ENCODE measurements at places on chromosomes 6 and 20.

GRCh38 chr20:32524829-32525501 lies 60.2 kb downstream of the NOL4L start:
- DNase-seq = no peak

GRCh38 chr6:157376706-157377230 lies 4.2 kb upstream of the ZDHHC14 start:
- DNase-seq = no peak

GRCh38 chr6:169363590-169363989 lies 109.9 kb upstream of the THBS2 start:
- DNase-seq = no peak

- DNase-seq = no peak
Observed at GRCh38 chr6:3627501-3627900, 124.0 kb downstream of the PXDC1 start.

GRCh38 chr20:766906-767305 lies 1.4 kb downstream of the SLC52A3 start:
- DNase-seq = no peak

- no peak for DNase-seq
Observed at GRCh38 chr20:33697129-33697528, 10.9 kb upstream of the E2F1 start.

GRCh38 chr6:139423971-139424667 lies 49.7 kb upstream of the CITED2 start:
- no peak for DNase-seq

DNA sequence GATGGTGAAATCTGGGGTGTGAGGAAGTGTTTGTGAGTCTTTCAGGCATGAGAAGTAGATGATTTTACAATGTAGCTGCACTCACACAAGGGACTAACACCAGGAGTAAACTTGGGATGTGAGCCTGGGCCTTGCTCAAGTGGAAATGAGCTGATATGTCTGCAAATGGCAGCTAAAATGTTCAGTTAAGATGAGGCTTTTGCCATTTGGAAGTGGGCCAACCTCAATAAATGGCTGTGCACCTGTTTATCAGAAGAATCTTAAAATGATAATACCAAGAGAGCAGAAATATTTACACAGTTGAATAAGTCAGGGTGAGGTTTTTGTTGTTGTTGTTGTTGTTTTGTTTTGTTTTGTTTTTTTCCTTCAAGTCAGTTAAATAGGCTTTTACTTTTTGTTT lies 25.7 kb upstream of the KLHL31 start:
- DNase-seq = no peak

DNA sequence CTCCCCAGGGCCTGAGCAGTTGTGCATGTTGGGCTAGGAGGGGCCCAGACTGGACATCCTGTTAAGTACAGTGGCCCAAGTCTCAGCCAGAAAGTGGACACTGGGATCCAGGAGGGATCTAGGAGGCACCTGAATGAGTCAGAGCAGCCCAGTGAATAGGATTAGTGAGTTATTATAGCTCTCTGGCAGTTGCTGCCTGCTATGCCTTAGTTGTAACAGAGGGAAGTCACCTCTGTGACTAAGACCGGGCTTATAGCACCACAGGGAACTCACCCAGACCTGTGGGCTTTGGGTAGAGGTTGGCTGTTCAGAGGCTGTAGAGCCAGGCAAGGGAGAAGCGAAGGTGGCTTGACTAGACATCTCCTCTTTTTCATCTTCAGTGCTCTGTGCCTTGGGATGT lies 39.0 kb upstream of the AAR2 start:
- DNase-seq = no peak

GRCh38 chr6:132505158-132505557 lies 7.8 kb downstream of the STX7 start:
- DNase-seq = no peak

- DNase-seq = no peak
Observed at GRCh38 chr6:67361264-67361663, 1273.8 kb upstream of the ADGRB3 start.

DNA sequence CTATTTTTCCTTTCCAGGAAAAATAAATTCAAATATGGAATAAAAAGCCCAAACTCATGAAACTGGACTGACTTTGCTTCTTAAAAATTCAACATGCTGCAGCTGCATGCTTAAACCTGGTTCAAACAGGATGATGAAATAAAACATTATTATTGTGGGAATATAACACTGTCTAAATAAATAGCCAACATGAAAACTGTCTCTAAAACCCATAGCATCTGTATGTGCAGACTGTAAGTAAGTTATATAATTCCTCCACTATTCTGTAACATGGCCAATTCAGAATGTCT lies 30.4 kb upstream of the AHI1 start:
- no peak for DNase-seq

DNA sequence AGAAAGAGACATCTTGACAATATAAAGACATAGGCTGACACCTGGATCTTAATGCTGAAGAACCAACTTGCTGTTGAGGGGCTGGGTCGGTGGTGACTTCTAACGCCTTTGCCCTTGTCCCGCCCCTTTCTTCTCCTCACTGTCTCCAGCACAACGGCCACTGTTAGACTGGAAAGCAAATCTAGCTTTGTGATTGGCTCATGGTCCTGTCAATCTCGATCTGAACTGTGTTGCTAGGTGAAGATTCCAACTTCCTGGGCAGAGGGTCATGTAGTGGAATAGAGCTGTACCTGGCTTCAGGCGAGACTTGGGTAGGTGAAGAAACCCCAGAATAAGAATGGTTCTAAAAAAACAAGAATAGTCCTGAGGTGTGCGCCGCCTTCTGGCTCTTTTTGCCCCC lies at the start of gene PGK2:
TSS of gene PGK2 (minus strand) at position 110 of the 400 bp plus-strand sequence. CDS start at position 12, 98 bp downstream.
- DNase-seq = no peak

- DNase-seq = no peak
Observed at GRCh38 chr6:136822046-136822375, 381 bp upstream of the PEX7 start.

- no peak for DNase-seq
Observed at GRCh38 chr20:35739294-35740163, 2.5 kb downstream of the RBM39 start.

DNA sequence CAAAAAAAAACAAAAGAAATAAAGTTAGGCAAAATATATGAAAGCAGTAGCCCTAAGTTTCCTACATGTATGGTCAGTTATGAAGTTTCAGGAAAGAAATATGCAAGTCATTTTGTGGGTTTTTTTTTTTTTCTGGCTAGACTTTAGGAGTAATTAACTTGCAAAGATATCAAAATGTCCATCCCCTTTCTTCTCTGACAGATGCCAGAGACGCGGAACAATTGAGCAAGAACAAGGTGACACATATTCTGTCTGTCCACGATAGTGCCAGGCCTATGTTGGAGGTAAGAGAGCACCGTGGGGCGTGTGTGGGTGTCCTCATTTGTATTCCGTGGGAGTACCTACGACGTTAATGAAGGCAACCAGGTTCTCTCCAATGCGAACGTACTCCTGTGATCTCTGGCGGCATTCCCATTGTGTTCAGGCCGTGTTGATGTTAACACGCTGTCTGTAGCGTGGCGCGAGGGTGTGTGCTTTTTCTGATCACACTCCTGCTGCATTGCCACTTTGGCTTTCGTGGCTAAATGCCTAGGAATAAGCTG lies 19.5 kb downstream of the DUSP22 start:
- DNase-seq = no peak

DNA sequence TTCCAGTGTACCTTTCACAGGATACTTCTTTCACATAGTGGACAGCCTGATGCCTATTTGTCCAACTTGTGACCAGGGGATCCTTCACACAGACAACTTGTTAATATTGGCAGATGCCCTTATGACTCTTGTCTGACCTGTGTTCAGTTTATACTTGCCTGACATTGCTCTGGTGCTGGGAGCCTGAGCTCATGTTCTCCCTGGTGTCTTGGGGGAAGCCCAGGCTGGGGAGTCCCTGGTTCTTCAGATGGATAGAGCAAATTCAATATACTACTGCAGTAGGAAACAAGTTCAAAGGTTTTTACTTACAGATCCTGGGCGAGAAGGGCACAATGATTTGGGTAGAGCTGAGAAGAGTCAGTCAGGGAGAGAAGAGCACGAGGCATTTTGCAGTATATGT lies 76.1 kb downstream of the NKAIN2 start:
- DNase-seq = no peak

- no peak for DNase-seq
Observed at GRCh38 chr6:148565321-148565926, 181.4 kb upstream of the UST start.

GRCh38 chr20:1915725-1916124 lies 20.5 kb downstream of the SIRPA start:
- DNase-seq = no peak

- no peak for DNase-seq
Observed at GRCh38 chr6:107321793-107322192, 137.6 kb downstream of the PDSS2 start.

DNA sequence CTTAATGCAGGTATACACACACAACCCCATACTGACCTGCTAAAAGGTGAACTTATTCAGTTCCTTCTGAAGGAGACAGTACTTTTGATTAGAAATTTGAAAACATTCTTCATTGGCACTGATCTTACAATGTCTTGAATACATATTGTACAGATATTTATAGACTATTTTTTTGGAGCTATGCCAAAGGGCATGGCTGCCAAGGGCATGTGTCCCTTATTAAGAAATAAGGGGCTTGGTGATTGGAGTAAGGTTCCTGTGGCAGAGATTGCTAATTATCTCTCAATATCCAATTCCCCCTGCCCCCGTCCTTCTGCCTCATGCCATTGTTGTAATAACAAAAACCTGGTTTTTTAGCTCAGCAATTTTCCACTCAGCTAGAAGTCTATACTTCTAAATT lies 355.9 kb downstream of the FARS2 start:
- no peak for DNase-seq

DNA sequence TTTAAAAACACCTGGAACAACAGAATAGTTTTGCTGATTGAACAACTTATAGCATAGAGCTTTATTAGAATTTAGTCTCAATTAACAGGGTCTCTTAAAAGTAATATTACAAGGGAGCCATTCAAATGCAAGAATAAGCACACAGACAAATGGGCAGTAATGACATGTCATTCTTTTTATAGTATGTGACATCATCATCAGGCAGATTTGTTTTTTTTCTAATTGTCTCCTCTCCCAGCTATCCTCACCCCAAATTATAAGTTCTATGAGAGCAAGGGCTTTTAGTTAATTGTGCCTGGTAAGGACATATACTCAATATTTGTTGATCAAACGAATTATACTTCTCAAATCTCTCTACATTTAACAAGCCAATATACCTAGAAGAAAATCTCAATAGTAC lies 11.0 kb downstream of the PGM3 start:
- no peak for DNase-seq

- no peak for DNase-seq
Observed at GRCh38 chr6:163705923-163706322, 291.4 kb downstream of the QKI start.

GRCh38 chr6:31379850-31380249 lies 22.9 kb upstream of the HLA-B start:
- DNase-seq = no peak

DNA sequence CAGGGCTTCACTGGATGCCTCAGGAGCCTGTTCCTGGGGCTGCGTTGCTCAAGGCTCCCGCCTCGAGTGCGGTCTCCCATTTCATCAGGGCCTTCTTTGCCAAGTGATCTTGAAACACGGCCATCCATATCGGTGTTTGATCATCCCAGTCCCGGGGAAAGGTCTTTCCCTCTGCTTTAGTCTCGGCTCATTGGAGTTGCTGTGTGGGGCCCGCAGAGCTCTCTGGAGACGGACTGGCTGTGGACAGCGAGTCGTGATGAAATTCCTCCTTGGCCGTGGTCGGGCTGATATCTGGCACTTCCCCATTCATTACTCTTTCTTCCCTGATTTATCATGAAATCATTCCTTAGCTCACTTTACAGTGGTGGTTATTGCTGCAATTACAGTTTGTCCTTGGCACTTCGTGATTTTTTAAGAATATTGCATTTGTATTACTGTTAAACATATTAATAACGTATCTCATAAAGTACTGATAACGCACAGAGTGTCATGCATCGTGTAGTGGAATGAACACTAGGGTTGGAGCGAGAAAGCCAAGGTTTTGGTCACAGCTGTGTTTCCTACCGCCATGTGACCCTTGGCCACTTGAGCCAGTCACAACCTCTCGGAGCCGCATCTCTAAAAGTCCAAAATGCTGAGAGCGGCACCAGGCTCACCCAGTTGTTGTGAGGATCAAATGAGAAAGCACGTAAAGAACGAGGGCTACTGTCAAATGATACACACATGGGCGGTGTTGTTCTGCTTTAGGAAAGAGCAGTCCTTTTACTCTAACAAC lies 71.8 kb downstream of the MTHFD1L start:
- DNase-seq = no peak

GRCh38 chr20:56222201-56222600 lies 26.3 kb upstream of the MC3R start:
- DNase-seq = no peak

DNA sequence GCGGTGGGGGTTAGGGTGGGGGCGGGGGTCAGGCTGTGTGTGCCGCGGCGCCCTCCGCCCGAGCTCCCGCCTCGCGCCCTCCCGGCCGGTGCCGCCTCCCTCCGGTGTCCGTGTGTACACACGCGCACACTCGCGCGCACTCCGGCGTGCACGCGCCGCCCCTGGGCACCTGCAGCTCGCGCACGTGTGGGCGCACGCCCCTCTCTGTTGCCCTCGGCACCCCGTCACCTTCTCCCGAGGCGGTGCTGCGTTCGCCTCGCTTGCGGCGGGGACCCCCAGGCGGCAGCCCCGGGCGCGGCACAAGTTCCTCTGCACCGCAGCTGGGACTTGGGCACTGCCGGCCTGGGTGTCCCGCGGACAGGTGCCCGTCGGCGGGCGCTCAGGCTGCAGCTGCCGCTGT lies 525 bp downstream of the MACROD2 start:
- DNase-seq = no peak
